ENCODE measurements at places on chromosomes 6 and 20.

- DNase-seq = no peak
Measured at GRCh38 chr6:158557927-158558326, 2.0 kb upstream of the TMEM181 start.

- DNase-seq = no peak
Measured at GRCh38 chr6:15090745-15091384, 155.0 kb upstream of the JARID2 start.

GRCh38 chr20:7883309-7883708, 56.9 kb downstream of the HAO1 start:
- no peak for DNase-seq

DNA sequence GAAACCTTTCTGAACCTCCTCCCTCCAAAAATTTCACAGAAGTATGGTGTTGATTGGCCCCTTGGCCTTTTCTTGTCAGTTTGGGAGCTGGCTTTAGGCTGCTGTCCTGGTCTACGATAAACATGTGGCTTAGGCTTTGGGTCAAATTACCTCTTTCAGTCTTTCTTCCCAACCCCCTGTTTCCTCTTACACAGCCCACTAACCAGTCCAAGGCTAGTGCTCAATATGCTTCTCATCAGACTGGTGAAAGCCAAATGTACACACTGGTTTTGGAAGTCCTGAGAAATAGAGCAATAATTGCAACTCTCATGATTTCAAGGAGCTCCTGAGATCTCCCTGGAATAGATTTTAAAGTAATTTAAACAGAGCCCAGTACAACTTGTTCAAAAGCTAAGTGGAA, 933.7 kb upstream of the GJE1 start:
- no peak for DNase-seq

GRCh38 chr20:56702931-56703840, 74.1 kb downstream of the TFAP2C start:
- DNase-seq = no peak

DNA sequence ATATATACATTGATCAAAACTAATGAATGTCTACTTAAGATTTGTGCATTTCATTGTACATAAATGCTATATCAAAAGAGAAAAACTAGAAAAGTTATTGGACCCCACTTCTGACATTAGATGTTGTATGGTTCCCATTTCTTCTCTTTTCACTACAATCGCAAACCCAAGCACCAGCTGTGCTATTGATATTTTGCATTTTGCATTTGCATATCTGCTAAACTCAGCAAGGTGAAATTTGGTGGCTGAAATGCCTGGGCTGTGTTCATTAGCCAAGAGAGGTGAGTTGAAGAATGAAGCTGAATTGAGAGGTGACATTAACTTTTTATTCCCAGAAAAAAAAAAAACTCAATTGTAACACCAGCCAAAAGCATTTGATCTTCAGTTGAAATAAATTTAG, 232.1 kb upstream of the TENT5A start:
- DNase-seq = no peak

DNA sequence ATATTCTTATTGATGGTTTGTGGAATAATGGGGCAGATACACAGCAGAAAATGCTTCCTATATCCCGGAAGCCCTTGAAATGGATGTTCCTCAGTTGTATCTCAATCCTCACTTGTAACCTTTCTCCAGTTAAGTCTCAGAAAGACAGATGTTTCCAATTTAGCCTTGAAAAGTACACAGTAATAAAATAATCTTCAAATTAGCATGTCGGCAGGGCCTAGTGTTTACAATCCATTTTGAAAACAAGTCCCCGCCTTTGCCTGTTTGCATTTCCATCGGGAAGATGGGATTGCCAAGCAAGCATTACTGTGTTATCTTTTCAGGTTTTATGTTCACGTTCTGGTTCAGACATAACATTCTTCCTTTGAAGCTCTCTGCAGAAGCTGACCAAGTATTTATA, 41.5 kb downstream of the SNRNP48 start:
- DNase-seq = no peak

- DNase-seq = no peak
Measured at GRCh38 chr6:1027795-1028569, 283.9 kb upstream of the FOXQ1 start.

DNA sequence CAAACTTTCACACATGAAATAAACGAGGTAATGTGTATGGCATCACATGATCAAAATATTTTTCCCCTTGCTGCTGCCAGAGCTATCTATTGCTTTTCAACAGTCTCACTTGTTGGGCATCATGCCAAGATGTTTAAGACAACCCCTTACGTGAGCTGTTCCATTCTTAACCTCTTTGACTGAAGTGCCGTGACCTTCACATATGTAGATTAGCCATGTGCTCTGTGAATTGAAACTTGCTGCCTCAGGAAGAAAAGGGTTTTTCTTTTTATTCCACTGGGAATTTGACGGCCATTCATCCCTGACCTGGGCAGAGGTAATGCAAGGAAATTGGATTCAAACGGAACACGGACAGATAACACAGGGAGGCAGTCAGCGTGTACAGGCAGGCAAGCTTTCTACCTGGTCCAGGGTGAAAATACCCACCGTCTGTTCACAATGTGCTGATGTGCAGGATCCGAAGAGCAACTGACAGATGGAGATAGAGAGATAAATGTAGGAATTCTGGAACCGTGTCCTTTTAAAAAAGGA, 14.2 kb downstream of the ARID1B start:
- DNase-seq = no peak

- no peak for DNase-seq
Measured at GRCh38 chr6:121653624-121654008, 218.2 kb downstream of the GJA1 start.

DNA sequence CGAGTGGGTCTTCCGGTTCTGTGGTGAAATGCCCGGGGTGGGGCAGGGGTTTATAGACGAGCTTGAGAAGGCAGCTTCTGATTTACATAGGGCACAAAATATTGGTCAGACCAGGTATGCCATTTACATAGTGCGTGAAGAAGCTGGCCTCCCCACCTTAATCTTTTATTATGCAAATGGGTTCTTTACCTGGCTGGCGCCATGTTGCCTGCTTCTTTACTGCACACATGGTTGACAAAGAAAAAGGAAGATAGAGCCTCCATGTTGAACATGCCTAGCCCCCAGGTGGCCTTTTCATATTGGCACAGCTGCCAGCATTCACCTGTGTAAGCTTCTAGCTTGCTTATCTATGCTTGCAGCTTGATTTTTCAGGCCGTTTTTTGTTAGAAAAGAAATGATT, 276.2 kb downstream of the PHACTR1 start:
- DNase-seq = no peak

GRCh38 chr6:112150363-112150762, 63.0 kb downstream of the FAM229B start:
- peak; percentile 9 for DNase-seq

DNA sequence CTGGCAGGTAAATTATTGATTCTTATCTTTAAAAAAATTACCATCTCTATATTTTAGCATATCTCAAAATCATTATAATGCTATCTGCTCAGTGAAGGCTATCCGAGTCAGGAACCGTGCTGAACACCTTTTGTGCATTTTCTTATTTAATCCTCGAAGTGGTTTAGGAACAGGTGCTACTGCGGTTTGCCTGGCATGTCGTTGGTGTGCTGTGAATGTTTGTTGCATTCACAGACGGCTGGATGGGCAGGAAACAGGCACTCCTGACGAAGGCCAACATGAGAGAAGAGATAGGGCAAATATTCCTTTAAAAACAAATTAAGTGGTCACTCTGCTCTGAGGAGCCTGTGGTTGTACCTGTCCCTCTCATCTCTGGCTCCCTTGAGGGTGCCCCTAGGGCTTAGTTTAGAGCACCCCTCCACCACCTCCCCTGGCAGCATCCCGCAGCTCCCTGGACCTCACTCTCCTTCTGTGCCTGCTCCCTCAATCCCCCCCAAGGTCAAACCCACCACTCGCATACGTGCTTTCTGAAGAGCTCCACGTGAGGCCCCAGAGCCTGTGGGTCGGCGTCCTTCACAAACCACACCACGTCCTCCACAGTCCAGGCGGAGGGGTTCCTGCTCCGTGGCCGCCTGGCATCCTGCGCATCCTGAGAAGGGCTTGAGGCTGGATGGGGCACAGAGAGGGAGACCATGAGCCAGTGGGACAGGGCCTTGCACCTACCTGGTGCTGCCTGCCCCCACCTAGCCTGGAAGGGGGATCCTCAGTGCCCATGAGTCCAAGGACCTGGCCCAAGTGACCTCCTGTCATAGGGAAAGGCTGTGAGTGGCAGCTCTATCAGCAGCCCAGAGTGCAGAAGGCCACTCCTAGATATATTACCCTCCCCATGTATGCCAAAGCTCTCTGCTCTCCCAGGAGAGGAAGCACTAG, 116.5 kb downstream of the SCML4 start:
- no peak for DNase-seq

DNA sequence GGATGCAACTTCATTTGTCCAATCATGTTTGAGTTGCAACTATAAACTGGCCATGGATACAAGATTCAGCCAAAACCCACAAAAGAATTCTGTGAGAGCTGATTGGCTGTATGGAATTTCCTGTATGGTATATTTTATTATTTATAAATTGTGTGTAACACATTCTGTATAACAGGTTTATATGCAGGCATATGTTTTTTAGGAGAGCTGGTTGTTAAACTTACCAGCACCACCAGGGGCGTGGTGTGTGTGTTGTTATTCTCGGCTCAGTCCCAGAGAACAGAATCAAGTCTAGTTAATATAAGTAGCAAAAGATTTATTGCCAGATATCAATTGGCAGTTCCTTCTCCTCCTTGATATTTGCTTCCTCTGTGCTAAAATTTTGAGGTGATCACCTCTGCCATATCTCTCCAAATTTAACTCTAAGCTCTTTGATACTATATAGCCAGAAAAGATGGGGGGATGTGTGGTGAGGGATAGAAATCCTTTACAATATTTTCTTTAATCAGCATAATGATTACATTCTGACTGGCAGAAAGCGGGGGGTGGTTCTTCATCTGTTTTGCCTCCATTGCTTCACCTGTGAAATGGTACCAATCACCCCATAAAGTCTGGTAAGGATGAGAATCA, 22.9 kb downstream of the CNBD2 start:
- DNase-seq = peak; percentile 6

DNA sequence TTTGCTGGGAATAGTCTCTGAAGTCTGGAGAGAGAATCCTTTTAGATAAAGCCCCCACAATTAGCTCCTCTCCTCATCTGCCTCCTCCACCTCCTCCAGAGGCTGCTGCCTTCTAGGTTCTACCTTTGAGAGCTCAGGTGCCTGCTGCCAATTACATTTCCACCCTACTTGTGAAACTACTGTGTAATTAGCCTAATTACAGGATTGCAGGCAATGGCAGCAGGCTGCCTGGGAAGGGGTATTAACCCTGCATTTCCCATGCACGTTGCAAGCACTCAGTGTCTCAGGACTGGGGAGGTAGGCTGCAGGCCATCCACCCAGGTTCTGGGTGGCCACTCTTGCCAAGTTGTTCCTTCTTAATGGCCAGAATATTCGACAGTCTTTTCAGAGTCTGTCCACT, 215.6 kb upstream of the ZNF217 start:
- DNase-seq = no peak

GRCh38 chr20:53755733-53756531, 162.3 kb upstream of the ZNF217 start:
- no peak for DNase-seq

- DNase-seq = no peak
Measured at GRCh38 chr20:53201588-53201987, 229.4 kb downstream of the TSHZ2 start.

DNA sequence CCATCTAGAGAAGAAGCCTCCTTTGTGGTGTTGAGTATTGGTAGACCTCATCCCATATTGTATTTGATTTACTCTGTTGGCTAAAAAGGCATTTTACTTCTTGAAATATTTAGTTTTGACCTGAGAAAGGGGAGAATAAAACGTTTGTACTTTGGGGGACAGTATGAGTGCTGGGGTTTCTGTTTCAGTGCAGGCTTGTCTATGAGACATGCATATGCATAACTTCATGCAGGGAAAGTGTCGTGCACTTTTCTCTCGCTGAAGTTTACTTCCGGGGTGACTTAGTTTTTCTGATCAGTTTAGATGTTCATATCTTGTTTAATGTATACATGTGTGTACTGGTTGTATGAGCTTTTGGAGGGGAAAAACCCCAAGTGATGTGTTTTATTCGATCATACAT, 59.5 kb downstream of the UTRN start:
- peak; percentile 52 for DNase-seq

GRCh38 chr6:17688481-17688880, 18.2 kb downstream of the NUP153 start:
- no peak for DNase-seq

- DNase-seq = no peak
Measured at GRCh38 chr6:4287811-4288244, 152.5 kb upstream of the ECI2 start.

GRCh38 chr6:30612687-30613248, 4.3 kb downstream of the PPP1R10 start:
- no peak for DNase-seq

- peak; percentile 53 for DNase-seq
Measured at GRCh38 chr6:41571021-41571780, 25.0 kb downstream of the FOXP4 start.

- DNase-seq = peak; percentile 58
Measured at GRCh38 chr6:137094411-137095008, 49.7 kb upstream of the IL20RA start.

GRCh38 chr6:1792989-1793388, 183.3 kb downstream of the FOXC1 start:
- peak; percentile 27 for DNase-seq

DNA sequence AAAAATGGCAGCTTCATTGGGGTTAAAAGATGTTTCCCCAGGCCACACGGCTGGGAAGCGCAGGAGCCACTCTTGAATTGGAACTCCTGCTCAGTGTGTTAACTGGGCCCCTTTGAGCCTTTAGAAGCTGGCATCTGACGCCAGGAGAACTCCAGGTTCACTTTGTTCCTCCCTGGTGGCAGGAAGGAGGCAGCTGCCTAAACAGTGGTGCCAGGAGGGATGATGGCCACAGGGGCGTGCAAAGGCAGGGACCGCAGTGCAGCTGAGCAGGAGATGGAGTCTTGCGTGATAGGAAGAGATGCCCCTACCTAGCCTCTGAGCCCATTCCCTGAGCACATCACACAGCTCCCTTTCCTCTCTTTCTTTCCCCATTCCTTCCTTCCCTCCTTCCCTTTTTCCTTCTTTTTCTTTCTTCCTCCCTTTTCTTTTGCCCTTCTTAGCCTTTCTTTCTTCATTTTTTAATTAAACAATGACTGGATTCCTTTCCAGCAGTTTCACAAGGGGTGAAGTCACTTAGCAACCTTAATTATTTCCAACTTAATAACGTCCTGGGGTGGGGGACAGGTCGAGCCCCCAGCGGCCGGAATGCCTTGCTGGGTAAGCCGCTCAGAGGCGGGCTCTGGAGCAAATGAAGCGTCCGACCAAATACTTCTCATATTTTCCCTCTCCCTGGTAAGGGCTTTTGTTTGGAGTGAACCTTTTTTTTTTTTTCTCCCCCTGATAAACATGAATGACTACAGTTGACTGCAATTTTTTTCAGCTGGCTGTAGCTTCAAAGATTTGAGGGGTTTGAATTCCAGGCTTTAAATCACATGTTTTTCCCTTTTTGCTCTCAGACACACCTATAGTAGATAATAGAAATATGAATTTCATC, 20.8 kb upstream of the BMP7 start:
- no peak for DNase-seq
